Effector CD8-positive, alpha-beta T cell (primary cell): ENCODE measurements at places on chromosomes 2 and 18.

GRCh38 chr2:203732092-203732952 lies 25.9 kb downstream of the CD28 start:
- DNase-seq: no peak

- DNase-seq: no peak
These were observed 78.0 kb upstream of the BZW1 start for GRCh38 chr2:200733713-200734198.

GRCh38 chr2:29157131-29157530 lies 41.9 kb downstream of the CLIP4 start:
- no peak for DNase-seq

DNA sequence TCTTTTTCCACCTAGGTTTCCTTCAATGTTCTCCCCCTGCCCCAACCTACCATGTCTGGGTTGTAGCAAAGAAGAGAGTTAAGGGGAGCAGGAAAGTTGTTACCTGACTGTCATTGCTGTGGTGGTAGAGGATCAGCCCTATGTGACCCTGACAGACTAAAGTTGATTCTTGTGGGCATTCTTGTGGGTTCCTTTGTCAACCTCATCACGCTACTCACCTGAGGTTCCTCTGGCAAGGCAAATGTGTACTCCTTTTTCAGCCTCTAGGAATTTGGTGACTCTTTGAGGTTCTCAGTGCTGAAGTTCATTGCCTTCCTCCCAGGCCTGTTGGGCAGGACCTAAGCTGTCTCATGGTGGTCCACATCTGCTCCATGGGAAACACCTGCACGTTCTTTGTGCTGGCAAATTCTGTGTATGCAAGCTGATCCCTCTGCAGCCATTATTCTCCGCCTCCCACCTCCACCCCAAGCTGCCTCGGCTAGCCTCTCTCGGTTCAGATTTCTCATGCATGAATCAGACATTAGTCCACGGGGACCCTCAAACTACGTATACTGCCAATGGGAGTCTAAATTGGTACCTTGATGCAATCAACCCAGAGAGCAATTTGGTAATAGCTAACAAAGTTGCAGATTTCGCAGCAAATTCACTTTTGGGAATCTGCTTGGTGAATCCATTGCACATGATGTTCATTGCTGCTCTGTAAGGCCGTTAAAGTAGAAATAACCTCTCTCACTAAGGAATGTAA lies 1.5 kb upstream of the GMCL1 start:
- DNase-seq: no peak

- DNase-seq: no peak
These were observed 1176.8 kb upstream of the GYPC start for GRCh38 chr2:125479143-125479636.
